ENCODE measurements at places on chromosomes 4 and X. TPM values are rescaled to one million over a fixed set of nuclear protein-coding genes. Genes with fewer than 3 reads are reported as not detected.

The PABPC5 gene
- total RNA-seq, result 3.8 TPM

The PGRMC2 gene
- total RNA-seq, result 58.5 TPM

The UGT2B11 gene
- total RNA-seq, result not detected

The GLRA2 gene
- total RNA-seq, result not detected

The CPEB2 gene
- total RNA-seq, result 25.6 TPM

The PPEF2 gene
- not detected for total RNA-seq

The CD40LG gene
- not detected for total RNA-seq

The NXF3 gene
- not detected for total RNA-seq

The FRG2 gene
- not detected for total RNA-seq

The PLXNB3 gene
- total RNA-seq, result 21.9 TPM

The VAMP7 gene
- total RNA-seq, result 29.7 TPM

The CXCL11 gene
- total RNA-seq, result not detected

The UGT2B17 gene
- total RNA-seq, result not detected

The DCX gene
- total RNA-seq, result under 0.01 TPM

The FAT4 gene
- total RNA-seq, result 60.9 TPM

The OPN1MW3 gene
- not detected for total RNA-seq

The RXFP1 gene
- not detected for total RNA-seq
